Bone marrow (tissue), 2 donors: ENCODE measurements at places on chromosomes 16 and 17.

DNA sequence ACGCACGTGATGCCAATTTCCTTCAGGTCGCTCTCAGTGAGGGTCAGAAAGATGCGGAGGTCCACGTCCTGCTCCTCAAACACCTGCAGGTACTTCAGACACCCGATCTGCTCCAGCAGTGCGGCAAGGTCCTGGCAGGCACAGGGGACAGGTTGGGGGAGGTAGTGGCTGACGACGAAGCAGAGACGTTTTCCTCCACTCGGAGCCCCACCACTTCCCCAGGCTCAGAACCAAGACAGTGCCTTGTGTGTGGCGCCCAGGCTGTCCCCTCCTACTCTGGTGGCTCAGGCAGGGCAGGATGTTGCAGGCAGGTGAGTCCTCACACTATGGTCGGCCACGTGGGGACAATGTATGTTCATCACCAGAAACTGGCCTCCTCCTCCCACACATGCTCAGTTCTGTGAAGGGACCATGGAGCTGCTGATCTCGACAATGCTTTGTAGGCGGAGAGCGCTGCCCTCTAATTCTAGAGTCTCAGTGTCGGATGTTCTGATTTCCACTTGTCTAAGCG lies 5.7 kb downstream of the NUDT16L1 start:
- no peak for DNase-seq

GRCh38 chr17:63939884-63940283 lies 7.8 kb upstream of the CD79B start:
- DNase-seq, result no peak

DNA sequence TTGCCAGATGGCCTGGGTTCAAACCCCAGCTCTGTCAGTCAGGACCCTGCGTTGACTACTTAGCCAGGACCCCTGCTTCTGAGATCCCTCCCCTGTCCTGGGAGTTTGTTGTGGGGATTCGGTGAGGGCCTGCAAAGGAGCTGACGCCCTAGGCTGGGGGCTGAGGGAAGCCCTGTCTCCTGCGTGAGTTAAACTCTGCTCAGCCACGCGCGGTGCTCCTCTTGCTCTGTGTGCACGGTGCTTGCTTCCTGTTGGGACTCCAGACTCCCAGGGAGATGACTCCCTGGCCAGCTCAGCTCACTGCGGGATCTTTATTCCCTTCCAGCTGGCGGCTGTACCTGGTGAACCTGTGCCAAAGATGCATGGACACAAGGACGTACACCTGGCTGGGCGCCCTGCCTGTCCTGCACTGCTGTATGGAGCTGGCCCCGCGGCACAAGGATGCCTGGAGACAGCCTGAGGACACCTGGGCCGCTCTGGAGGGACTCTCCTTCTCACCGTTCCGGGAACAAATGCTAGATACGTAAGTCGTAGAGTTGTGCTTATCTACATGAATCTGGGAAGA lies 37.4 kb downstream of the RNF213 start:
- no peak for DNase-seq

- no peak for DNase-seq
Measured at GRCh38 chr17:27224526-27225315, 69.2 kb upstream of the WSB1 start.

DNA sequence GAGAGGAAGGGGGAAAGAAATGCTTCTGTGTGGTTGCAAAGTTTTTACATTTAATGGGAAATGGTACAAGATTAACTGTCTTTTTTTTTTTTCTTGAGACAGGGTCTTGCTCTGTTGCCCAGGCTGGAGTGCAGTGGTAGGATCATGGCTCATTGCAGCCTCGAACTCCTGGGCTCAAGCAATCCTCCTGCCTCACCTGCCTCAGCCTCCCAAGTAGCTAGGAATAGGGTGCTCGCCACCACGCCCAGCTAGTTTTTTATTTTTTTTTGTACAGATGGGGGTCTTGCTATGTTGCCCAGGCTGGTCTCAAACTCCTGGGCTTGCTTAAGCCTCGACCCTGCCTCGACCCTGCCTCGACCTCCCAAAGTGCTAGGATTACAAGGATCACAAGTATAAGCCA lies 3.8 kb upstream of the ROGDI start:
- no peak for DNase-seq

DNA sequence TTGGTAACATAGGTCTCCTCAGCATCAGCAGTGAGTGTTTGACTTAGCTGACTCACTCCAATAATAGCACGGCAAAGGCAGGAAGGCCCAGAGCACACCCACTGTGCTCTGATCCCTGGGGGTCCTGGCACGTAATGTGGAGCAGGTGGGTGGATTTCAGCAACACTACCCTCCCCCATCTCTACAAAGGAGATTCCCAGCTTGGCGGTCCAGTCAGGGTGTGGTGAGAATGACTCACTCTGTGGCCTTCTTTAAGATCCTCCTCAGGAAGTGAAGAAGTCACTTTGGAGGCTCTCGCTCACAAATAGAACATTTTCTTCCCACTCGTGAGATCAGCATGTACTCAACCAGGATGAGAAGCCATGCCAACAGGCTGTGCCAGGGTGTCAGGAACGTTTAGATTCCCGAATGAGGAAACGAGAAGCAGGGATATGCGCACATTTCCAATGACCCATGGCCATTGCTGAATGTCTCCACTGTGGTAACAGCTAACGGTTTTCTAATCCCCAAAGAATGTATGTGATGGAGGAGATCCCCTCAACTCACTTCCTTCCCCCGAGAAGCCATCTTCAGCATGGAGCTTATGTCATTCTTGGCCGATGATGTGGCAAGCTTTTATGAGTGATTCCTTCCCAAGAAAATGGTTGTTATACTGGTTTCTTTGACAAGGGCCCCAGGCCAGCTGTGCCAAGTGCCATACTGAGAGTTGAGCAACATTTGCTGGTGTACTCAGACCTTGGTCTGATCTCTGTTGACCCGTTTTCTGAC lies 365.2 kb downstream of the C16orf95 start:
- no peak for DNase-seq

- DNase-seq, result no peak
Measured at GRCh38 chr17:44170499-44171201, at the start of gene ASB16. Gene ASB16 (plus strand): TSS chr17:44170704. CDS start chr17:44170790, 86 bp downstream.

GRCh38 chr16:66513111-66513723 lies 36.7 kb downstream of the TK2 start:
- no peak for DNase-seq

- no peak for DNase-seq
Measured at GRCh38 chr16:72768591-72768990, 279.3 kb downstream of the ZFHX3 start.

GRCh38 chr17:58231641-58232040 lies 6.7 kb upstream of the LPO start:
- DNase-seq, result no peak

GRCh38 chr17:8315764-8316217 lies 5.8 kb downstream of the ARHGEF15 start:
- no peak for DNase-seq

GRCh38 chr17:20721171-20721570 lies 141.6 kb downstream of the CDRT15L2 start:
- DNase-seq, result no peak

DNA sequence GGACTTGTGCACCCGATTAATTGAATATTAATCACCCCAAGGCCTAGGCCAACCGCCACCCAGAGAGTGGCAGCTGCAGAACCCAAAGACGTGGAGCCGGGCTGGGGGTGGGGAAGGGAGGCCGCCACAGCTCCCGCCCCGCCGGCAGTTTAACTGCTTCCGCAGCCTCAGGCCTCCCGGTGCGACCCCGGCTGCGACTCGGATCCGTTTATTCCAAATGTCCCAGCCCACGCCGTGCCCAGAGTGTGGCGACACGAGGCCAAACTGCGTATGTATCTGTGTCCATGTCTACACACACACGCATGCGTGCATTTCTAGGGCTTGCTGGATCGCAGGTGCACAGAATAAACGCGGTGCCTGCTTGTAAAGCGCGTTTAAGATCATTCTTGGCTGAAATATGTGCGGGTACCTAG lies 802 bp upstream of the TOB1 start:
- DNase-seq, result no peak

DNA sequence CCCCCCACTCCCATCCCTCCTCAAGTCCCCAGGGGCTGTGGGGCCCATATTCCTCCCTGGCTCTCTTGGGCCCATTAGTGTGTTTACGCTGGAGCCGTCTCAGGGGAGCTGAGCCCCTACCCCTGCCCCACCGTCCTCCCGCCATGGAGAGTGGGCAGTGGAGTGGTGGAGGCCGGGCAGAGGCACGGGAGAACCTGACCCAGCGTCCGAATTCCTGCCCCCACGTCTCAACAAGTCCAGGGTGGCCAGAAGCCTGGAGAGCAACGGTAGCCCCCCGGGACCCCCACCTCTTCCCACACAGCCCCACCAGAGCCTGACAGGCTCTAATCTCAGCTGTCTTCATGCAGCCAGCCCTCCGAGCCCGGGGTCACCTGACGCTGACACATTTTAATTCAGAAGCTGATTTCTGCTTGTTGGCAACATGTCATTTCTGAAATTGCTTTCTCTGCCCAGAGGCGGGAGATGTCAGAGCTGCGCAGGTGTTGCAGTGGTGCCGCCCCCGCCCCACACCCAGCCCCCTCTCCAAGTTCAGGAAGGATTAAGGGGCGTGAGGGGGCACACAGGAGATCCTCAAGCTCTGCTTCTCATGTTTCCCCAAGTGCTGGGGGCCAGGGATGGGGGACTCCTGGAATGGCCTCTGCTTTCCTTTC lies 32.6 kb downstream of the WNT9B start:
- DNase-seq, result no peak

DNA sequence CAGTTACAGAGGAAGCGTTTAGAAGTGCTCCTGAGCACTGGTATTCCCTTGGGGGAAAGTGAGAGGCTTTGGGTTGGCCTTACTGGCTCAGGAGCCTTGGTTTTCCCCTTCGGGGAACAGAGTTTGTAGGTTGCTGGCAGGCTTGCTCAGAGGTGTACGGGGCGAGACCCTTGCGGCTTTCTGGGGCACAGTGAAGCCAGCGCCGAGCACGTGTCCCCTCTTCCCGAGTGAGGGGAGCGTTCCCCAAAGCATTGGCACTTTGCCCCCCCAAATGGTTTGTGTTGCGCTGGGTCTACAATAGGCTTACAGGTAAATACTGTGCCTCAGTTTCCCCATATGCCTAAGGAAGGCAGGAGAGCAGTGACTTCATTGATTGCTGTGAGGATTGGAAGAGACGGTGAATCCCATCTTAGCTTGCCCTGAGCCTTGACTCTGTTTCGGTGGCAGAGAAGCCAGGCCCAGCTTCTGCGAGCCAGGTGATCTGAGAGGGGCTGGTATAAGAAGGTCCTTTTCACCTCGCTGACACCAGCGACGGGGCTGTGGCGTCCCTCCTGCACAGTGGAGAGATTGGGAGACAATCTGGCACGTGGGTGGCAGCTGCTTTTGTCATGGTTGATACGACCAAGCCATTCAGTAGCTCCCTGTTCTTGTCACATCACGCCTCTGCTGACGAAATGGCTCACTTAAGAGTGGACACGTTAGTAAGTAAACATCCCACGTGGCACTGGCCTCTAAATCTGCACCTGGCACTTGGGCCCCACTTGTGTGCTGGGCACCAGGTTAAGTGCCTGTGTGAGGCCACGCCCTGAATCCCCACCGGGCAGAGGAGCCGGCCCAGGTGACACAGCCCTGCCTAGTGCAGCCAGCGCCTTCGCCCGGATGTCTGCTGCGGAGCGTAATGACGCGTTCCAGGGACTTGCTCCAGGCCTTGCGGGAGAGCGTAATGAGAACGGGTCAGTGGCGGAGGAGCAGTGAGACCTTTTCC lies 55.0 kb downstream of the MEAK7 start:
- DNase-seq, result no peak

- no peak for DNase-seq
Measured at GRCh38 chr17:63452962-63453551, 7.0 kb upstream of the CYB561 start.
